NAMALWA (cell line): ENCODE measurements at places on chromosomes 7 and 10.

DNA sequence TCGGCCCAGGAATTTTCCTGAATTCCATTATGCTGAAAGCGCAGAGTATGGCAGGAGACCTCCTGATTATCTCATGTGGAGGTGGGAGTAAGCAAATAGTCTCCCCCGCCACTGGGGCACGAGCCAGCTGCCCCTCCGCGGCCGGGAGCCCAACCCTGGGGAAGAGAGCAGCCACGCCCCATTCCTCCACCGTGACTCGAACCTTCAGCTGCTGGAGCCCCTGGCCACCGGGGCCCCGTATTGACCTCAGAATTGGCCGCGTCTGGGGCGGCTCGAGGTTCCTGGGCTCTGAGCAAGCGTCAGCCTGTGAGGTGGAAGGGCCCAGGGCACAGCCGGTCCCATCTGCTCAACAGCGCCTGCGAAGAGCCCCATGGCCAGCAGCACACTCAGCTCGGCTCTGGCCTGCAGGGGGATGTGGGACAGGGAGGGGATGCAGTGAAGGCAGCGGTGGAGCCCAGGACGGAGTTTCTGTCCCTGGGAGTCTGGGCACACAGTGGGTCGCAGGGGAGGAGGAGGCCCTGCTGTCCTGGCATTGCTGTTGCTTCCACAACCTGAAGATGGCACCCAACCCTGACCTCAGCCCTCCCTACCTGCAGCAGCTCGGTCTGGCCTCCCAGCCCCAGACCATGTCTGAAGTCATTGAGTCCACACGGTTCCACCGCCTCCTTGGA is 97.8 kb downstream of the CHST15 start:
- peak; percentile 74 for DNase-seq

GRCh38 chr7:16365952-16366351 is 55.4 kb downstream of the CRPPA start:
- DNase-seq: no peak

- DNase-seq: no peak
Measured at GRCh38 chr7:144497282-144497681, 93.8 kb upstream of the NOBOX start.

DNA sequence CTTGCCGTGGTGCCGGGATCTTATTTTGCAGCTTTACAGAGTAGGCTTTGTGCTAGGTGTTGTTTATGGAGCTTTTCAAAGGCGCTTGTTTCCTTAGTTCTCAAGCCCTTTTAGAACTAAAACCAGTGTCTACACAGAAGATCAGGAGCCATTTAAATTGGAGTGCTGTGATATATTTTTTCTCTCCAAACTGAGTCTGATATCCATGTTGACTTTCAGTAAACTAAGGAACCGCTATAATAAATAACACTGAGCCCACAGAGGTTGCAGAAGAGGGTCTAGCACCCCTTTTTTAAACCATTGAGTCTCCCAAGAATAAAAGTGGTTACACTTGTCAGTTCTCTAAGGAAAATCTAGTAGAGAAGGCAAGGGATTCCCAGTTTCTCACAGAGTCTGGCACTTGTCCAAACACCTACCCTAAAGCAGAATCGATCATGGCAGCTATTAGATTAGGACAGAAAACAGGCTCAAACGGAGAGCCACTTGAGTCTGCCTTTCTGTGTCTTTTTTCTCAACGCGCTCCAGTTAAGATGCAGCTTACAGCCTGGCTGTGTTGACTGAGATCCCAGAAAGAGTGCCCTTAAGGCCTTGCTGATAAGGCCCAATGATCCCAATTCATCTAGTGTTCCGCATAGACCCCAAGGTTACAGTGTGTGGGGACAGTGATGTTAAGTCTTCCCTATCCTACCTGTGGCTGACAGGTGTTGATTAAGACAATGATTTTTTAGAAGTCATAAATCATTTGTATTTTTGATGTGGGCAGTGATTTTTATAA is 804 bp downstream of the TMEM106B start:
- peak; percentile 80 for DNase-seq

- no peak for DNase-seq
Measured at GRCh38 chr7:90660100-90660499, 64.0 kb downstream of the CDK14 start.
